ENCODE measurements at places on chromosomes 7 and 10.

DNA sequence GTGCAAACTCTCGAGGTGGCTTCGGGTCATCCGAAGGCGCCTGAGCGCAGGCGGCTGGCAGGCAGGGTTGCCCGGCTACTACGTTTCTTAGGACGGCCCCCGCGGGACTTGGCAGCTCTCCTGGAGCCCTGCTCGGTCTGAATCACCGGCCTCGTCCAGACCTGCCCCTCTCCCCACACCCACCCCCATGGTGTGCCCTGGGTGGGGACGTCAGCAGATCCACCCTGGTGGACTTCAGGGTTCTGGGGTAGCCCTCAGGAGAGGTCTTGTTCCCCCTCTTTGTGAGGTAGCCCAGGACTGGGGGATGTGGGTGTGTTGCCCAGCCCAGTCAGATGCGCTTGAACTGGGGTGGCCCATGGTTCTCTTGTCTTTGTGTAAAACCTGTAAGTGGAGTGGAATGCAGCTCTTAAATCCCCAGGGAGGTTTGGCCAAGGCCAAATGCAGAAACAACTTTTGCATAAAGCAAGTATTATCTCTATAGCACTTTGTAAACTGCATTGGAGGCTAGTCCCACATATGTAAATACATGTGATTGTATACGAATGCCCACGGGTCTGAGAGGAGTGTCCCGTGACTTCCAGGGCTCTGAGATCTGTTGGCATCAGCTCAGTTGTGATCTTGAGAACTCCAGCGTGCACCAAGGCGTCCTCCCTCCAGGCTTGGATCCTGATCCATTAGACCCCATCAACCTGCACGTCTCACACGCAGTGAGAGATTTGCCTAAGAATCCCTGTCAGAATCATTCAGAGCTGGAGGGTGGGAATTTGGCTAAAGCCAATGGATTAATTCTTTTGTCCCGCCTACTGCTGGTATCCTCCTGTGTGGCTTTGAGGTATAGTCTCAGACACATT lies 1.8 kb downstream of the PFKFB3 start:
- no peak for DNase-seq

DNA sequence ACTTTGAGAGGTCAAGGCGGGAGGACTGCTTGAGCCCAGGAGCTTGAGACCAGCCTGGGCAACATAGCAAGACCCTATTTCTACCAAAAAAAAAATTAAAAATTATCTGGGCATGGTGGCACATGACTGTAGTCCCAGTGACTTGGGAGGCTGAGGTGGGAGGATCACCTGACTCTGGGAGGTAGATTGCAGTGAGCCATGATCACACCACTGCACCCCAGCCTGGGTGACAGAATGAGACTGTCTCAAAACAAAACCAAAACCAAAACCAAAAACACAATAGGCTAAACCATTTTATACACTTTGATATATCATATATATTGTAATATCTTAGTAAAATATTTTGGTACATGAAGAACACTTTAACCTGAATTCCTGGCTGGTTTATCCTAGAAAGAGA lies 101.6 kb downstream of the RAPGEF5 start:
- DNase-seq = no peak

DNA sequence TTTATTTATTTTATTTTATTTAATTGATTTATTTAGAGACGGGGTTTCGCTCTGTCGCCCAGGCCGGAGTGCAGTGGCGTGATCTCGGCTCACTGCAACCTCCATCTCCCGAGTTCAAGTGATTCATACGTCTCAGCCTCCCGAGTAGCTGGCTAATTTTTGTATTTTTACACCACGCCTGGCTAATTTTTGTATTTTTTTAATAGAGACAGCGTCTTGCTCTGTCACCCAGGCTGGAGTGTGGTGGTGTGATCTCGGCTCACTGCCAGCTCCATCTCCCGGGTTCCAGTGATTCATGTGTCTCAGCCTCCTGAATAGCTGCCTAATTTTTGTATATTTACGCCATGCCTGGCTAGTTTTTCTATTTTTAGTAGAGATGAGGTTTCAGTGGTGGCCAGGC lies 34.2 kb downstream of the AP5Z1 start:
- no peak for DNase-seq

- DNase-seq = no peak
Observed at GRCh38 chr10:71780719-71781118, 7.4 kb upstream of the VSIR start.

DNA sequence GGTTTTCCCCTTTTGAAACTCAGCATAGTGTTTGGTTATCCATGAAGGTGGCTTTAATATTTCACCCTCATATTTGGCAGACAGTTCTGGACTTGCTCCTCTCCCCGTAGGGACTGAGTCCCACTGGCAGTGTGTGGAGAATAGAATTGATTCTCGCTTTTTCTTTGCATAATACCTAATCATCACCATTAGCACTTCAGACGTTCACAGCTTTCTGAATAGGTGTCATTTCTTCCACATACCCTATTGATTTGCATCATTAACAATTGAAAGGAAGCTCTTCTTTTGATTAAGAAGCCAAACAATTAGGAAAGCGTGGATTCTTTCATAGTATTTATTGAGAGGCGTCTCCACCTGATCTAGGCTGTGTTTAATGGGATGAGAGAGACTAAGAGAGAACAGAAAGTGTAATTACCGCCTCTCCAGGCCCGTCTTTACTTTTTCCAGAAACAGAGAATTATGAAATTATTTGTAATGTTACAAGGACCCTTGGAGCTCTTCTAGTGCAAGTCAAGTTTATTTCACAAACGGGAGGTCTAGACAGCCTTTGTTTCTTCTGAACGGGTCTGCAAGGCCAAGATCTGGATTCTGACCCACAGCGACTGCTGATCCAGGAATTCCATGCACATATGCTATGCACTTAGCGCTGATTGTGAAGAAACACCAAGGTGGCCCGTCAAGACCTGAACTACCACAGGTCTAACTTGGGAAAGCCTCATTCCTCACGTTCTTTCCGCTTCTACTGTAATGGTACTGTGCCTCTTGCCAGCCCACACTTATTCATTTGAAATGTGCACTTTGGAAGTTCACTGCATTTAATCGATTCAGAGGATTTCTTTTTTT lies 249.9 kb upstream of the C7orf33 start:
- DNase-seq = no peak

GRCh38 chr7:104950754-104951153 lies 63.3 kb upstream of the KMT2E start:
- no peak for DNase-seq

DNA sequence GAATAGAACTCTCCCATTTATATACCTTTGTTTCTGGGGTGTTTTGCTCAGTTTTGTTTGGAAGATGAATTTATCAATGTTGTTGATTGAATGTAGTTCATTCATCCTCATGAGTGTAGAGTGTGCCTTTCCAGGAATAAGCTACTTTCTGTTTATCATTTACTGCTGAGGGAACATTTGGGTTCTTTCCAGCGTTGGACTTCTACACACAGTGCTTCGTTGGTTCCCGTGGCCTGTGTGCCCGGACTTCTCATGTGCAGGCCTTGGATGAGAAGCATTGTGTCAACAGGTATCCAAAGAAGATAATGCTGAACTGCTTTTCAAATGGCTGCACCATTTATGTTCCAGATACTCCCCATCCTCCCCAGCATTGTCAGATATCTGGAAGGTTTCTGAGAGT lies 107.6 kb upstream of the TNS3 start:
- no peak for DNase-seq

DNA sequence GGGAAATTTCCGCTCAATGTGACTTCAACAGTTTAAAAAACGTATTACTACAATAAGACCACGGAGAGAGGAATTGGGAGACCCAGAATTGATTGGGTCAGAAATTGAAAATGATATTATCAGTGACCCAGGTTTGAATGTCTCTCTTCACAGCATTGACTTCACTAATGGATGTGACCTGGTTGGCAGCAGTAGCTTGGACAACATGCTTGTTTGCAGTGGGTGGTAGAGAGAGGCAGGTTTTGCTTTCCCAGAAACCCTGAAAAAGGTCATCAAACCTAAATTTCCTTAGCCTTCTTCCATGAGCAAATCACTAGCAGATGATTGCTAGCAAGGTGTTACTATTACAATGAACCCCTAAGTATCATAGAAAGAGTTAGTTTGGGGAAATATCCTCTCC lies 89.7 kb upstream of the ANTXRL start:
- DNase-seq = no peak

DNA sequence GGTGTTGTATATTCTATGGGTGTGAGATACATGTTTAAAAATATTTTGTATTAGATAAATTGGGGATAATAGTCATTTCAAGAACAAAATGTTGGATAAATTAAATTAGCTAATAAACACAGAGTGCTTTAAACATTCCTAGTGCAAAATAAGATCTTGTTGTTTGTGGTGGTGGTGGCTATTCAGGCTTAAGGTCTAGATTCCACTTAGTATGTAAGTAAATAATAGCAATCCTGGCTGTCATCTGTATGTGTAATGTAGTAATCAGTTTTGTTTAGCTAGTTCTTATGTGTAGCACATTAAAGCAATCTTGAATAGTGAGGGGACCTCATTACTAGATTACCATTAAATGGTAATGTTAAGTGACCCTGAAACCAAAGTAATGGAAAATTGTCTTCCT lies 48.7 kb downstream of the KAT6B start:
- DNase-seq = no peak

DNA sequence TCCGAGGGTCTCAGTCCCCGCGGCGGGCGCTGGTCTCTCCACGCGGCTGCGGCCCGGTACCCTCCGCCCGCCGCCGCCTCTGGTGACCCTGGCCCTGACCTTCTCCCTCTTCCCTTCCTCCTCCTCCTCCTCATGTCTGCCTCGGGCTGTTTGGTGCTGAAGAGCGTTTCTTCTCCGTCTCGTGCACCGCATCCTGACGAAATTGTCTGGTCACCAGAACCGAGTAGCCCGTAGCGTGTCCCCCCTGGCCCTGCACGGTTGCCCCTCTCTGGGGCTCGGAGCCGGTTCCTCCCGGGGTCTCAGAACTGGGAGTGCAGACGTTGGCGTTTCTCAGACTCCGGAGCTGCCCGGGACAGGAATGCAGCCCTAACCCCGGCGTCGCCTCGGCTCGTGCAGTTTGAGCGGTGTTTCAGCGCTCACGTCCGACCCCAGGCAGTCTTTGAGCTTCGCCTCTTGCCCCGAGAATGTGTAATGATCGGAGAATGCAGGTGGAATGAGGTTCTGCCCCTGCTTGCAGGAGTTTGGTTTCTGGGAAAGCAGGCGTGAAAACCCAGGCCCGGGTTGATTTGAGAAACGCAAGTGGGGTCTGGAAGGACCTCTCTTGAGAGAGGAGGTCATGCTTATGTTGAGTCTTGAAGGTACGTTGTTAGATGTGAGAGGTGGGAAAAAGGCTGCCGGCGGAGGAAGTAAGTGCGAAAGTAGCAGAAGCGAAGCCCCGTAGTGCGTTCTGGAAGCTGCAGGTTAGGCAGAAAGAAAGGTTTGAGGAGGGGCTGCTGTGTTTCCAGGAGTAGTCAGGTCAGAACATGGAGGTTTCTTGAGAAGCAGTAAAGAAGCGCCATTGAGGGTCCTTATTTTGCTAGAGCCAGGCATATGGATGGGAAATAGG lies 743 bp downstream of the RBM17 start:
- no peak for DNase-seq

DNA sequence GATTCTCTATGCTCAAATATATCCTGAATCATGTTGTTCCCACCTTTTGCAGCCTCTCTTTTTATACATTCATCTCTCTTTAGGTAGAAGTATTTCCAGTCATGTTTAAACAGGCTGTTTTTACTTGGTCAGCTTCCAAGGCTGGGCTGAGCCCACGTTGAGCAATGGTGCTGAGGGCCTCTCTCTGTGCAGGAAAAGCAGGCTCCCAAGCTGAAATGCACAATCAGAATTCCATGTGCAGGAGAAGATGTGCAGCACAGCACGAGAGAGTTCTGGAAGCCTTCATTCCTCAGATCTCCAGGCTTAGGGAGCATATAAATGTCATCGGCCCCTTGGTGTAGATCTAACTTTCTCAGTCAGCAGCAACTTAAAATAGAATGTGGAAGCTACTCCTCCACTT lies 588.5 kb downstream of the TNS3 start:
- no peak for DNase-seq

GRCh38 chr7:107480932-107481331 lies 11.1 kb downstream of the GPR22 start:
- DNase-seq = no peak

DNA sequence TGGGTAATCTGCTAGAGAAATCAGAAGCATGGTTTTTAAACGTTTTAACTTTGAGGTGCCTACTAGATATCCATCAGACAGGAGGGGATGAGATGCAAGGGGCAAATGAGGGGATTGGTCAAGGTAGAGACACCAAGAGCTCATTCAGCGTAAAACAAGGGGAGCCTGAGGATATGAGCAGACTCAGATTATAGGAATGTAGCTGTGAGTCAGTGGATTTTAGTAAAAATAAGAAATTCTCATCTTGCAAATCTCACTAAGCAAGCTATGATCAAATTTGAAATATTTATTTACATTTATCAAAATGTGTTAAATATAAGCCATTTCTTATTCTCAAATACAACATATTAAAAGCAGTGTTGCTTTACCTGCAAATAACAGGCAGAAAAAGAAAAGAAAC lies 21.4 kb upstream of the TFEC start:
- DNase-seq = no peak

DNA sequence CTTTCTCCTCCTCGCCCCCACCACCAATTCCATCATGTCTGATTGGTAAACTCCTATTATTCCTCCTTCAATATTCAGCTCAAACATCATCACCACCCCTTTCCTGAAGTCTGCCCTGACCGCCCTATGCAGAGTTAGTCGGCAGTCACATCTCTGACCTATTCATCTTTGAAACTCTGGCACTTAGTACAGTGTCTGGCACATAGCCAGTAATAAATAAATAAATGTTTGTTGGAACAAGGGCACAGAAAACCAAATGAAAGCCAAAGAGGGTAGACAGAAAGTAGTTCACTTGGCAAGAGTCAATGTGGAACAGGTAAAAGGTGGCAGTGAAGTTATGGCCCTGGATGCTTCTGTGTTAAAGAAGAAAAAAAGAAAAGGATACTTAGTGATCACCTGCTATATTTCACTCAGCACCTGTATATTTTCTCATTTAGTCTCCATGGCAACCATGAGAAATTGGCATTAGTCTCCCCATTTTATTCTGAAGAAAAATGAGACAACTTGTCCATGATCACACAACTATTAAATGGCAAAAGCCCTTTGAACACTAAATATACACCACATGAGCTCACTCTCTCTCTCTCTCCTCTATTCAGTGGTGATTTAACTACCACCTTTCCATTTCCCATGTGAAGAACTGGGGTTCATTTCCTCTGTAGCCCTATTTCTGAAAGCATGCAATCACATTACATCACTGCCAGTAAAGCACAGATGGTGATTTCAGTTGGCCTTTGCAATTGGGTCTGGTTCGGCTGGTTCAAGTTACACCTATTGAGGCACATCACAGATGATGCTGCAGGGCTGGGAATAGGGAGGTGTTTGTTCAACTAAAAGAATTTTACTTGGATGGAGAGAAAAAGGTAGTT lies 25.3 kb downstream of the CHCHD3 start:
- DNase-seq = peak; percentile 11
